ENCODE measurements at places on chromosomes 4 and X. TPM values are rescaled to one million over a fixed set of nuclear protein-coding genes. Genes with fewer than 3 reads are reported as not detected.

Gene FAM9B
- total RNA-seq = not detected

Gene RIBC1
- 0.36 TPM for total RNA-seq

Gene TAF7L
- 0.28 TPM for total RNA-seq

Gene MAGEB16
- not detected for total RNA-seq

Gene KLHL13
- 13.6 TPM for total RNA-seq

Gene AREG
- 0.18 TPM for total RNA-seq

Gene BCOR
- 8.9 TPM for total RNA-seq

Gene RBM46
- total RNA-seq = not detected

Gene THAP6
- 12.8 TPM for total RNA-seq

Gene CLTRN
- under 0.01 TPM for total RNA-seq

Gene PPEF2
- not detected for total RNA-seq

Gene FAM241A
- total RNA-seq = under 0.01 TPM

Gene UGT2B15
- not detected for total RNA-seq

Gene KANTR
- 6.3 TPM for total RNA-seq

Gene GAB3
- total RNA-seq = 1.9 TPM

Gene MTMR8
- total RNA-seq = under 0.01 TPM

Gene IGSF1
- total RNA-seq = not detected

Gene FHDC1
- under 0.01 TPM for total RNA-seq

Gene MAPK10
- 6.5 TPM for total RNA-seq

Gene CTAG2
- total RNA-seq = 27.1 TPM

Gene GLRA2
- not detected for total RNA-seq

Gene CDKL2
- total RNA-seq = 0.18 TPM

Gene DIPK2B
- total RNA-seq = not detected

Gene LETM1
- total RNA-seq = 68.0 TPM

Gene GUCY1A1
- total RNA-seq = 0.54 TPM

Gene ADH1B
- 0.36 TPM for total RNA-seq

Gene NKX6-1
- under 0.01 TPM for total RNA-seq

Gene TLR2
- under 0.01 TPM for total RNA-seq

Gene HOPX
- total RNA-seq = 1.3 TPM

Gene MRPL1
- total RNA-seq = 13.4 TPM

Gene REELD1
- total RNA-seq = not detected

Gene CD40LG
- not detected for total RNA-seq

Gene NCAPG
- 26.7 TPM for total RNA-seq

Gene CT45A10
- total RNA-seq = not detected

Gene IDH3G
- total RNA-seq = 75.8 TPM

Gene TEX13D
- total RNA-seq = not detected

Gene EXOC1L
- total RNA-seq = not detected

Gene KCNE5
- 0.28 TPM for total RNA-seq

Gene CYSLTR1
- total RNA-seq = not detected

Gene PACRGL
- total RNA-seq = 15.8 TPM

Gene GABRB1
- total RNA-seq = 16.1 TPM

Gene AKAP4
- total RNA-seq = not detected

Gene SSX2
- total RNA-seq = not detected

Gene GPR82
- not detected for total RNA-seq

Gene TMSB15A
- 32.8 TPM for total RNA-seq

Gene PRKG2
- 2.0 TPM for total RNA-seq

Gene POU3F4
- not detected for total RNA-seq

Gene SH3D19
- 27.2 TPM for total RNA-seq

Gene NLGN4X
- not detected for total RNA-seq

Gene PABPC1L2B
- total RNA-seq = not detected

Gene CT45A1
- total RNA-seq = not detected

Gene SLC6A14
- not detected for total RNA-seq

Gene CCNB3
- total RNA-seq = 0.18 TPM

Gene CITED1
- 0.18 TPM for total RNA-seq

Gene CXCL1
- total RNA-seq = not detected

Gene TMEM47
- 134 TPM for total RNA-seq

Gene ELOVL6
- total RNA-seq = 17.5 TPM

Data from IMR-90 (cell line).